ENCODE measurements at places on chromosomes 16 and 17.

- DNase-seq: no peak
These were observed 62.1 kb downstream of the CDYL2 start for GRCh38 chr16:80742331-80742730.

DNA sequence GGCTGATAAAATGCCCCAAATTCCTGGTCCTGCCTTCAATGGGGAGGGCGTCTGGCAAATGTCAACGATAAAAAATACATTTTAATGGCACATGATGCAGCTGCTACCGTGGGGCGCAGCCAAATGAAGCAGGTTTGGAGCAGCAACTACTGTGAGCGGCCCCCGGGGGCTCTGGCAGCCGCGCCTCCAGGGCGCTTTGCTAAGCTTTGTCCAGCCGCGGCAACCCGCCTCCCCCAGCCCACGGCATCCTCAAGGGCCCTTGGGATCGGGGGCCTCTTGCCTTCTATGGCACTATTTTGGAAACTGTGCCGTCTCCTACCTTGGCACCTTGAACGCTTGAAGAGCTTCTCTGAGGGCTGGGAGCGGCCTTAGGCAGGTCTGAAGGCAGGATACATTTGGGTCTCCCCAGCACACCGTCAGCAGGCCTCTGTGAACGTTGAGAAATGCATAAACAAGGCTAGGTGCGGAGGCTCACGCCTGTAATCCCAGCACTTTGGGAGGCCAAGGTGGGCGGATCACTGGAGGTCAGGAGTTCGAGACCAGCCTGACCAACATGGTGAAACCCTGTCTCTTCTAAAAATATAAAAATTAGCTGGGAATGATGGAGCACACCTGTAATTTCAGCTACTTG lies 25.1 kb downstream of the TBX4 start:
- DNase-seq: no peak

- no peak for DNase-seq
These were observed 3.1 kb upstream of the MRPS34 start for GRCh38 chr16:1775846-1776671.

DNA sequence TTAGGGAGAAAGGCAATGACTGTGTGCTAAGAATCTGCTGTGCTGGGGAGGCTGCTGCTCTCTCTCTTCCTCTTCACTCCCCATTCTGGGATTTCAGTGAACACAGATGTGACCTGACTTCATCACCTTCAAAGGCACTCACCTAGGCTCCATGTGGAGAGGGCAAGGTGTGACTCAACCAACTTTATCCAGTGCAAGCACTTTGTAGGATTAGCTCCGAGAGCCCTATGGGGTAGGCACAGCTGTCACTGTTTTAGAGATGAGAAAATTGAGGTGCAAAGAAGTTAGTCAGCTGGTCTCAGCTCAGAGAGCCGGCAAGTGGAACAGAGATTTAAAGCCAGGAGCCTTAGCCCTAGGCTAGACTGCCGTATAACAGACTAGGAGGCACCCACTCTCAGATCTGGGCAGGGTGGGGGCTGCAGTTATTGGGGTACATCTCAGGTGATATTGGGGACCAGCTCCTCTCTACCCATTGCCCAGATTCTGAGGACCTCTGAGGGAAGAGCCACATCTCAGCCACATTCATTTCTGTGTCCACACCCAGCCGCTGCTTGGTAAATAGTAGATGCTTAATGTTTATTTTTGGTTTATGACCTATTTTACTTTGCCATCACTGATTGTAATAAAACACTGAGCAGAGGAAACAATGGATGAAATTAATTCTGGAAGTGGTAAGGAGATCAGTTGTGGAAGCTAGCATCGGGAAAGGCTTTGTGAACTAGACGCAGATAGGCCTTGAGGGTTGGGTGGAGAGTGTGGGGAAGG lies 138.8 kb downstream of the CCDC182 start:
- DNase-seq: no peak

DNA sequence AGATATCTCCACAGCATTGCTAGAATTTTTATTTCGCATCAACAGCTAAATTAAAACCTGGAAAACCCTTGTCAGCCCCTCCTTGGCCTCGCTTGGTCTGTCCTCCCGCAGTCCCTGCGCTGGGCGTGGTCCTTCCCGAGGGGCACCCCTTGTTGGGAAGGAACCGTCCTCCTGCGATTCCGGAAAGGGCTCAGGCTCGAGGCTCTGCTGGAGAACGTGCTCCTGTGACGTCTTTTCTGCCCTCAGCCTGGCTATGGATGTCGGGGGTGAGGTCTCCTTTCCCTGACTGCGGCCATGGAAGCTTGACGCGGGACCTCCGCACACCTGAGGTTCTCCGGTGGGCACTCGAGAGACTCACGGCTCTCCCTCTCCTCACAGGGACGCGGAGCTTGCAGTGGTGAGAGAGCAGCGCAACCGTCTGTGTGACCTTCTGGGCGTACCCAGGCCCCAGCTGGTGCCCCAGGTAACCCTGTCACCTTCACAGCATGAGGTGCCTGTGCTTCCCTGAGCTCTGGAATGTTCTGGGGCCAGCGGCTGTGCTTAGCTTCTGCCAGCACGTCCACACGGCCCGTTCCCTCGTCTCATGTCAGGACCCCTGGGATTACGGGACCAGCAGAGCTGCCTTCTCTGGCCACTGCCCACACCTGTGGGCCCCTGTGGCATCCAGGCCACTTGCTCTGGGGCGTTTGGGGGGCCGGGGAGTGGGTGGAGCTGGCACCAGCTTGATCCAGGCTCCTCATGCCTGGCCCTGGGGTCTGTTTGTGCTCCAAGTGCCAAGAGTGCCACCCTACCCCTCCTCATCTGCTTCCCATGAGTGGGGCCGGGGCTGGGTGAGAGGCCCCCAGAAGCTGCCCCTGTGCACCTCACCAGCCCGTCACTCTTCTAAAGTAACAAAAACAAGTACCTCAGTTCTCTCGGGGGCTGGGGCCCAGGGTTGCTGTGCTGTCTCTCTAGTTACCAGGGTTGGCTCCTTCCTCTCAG lies 101.5 kb upstream of the ZNF750 start:
- no peak for DNase-seq

- DNase-seq: no peak
These were observed 99.7 kb upstream of the CDH8 start for GRCh38 chr16:62135911-62136310.

GRCh38 chr16:3610698-3611145 lies 684 bp downstream of the SLX4 start:
- DNase-seq: no peak

DNA sequence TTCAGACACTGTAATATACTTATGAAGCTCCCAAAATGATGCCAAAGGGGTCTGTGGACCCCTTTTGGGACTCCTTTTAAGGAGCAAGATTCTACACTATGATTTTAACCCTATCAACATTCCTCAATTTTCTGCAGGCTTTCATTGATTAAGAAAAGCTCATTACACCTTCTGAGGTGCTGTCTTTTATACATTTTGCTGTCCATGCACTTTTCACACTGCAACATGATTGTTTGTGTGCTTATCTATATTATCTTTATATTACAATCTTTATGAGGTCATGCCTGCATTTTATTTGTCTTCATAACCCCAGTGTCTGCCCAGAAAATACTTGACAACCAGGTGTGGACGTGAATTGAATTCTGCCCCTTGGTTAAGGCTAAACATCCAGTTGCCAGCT lies 482.6 kb upstream of the ZFHX3 start:
- DNase-seq: no peak

DNA sequence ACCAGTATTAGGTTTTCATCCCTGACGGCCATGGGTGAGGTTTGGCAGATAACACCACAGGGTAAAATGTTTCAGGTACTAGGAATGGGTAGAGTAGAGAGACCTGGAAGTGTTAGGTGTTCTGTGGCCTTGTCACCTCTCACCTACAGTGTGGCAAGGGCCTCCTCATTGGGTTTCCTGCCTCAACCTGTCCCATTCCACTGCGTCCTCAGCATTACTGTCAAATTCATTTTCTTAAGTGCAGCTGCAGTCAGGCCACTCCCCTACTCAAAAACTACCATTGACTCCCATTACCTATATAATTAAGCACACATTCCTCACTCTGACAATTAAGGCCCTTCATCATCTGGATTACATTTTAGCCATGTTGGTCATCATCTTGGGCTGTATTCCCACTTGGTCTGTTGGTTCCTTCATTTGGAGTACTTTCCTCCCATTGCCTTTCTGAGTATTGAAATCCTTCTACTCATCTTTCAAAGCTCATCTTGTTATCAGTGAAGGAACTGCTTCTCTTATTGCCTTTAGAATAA lies 64.5 kb downstream of the NUP88 start:
- DNase-seq: no peak

DNA sequence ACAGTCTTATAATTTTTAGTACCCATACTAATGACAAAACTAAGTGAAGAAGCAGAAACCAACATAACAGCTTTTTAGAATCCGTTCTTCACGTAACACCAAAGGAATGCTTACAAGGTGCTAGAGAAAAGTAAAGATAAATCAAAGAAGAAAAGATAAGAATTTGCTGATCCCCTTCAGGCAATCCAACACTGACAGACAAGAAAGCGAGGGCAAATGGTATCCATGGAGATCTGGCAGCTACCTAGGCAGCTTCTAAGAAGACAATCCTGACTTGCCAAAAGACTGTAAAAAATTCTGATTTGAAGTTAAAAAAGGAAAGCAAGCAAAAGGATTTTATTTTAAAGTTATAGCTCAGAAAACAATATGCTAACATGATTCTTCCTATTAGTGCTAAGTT lies 14.6 kb downstream of the BBS2 start:
- no peak for DNase-seq

DNA sequence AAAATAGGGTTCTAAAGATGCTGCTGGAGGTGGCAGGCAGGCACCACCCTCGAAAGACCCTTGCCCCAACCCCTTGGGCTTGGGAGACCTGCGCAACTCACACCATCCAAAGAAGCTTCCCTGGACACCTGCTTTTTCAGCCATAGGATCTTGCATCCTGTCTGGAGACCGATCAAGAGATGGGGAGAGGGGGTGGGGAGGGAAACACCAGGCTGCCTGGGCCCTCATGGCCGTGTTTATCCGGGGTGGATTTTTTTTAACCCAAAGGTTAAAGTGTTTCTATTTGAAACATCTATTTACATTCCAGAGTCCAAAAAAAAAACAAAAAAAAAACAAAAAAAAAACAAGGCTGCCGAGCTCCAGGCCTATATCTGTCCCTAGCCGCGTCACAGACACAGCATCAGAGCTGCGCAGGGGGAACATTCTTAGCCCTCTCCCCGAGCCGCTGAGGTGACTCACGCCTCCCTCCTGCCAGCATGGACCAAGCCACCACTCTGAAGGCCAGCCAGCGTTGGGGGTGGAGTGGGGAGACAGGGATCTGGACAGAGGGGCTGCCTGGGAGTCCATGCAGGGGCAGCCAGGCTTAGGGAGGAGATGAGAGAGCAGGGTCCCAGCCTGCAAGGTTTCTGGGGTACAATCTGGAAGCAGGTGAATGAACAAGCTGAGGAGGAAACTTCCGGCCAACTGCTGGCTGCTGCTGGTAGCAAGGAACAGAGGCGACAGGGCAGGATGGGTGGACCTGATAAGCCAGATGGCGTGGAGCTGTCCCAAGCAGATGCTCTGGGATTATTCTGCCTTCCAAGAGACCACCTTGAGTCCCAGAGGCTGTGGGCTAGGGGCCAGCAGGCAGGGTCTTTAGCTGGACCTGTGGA lies 14.8 kb downstream of the HDAC5 start:
- DNase-seq: no peak

DNA sequence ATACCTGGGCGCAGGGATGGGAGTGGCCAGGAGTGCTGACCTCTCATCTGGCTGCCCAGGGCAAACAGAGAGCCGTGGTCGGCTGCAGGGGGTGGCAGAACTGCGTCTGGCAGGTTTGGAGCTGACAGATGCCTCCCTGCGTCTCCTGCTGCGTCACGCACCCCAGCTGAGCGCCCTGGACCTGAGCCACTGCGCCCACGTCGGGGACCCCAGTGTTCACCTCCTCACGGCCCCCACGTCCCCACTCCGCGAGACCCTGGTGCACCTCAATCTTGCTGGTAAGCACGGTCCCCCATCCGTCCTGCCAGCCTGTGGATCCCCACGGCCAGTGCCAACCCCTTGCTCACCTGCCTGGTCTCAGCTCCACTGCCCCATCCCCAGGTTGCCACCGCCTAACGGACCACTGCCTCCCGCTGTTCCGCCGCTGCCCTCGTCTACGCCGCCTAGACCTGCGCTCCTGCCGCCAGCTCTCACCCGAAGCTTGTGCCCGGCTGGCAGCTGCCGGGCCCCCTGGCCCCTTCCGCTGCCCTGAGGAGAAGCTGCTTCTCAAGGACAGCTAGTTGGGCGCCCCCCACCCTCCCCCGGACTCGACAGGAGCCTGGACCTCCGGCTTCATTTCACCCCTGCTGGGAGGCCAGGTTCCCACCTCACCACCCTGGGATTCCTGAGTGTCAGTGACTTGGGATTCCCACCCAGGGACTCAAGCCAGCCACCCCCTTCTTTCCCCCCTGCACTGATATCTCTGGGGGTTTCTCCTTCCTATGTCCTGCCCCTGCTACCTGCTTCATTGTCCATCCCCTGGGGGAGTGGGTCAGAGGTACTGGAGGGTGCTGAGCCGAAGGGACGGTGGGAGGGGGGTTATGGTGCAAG lies 2.0 kb upstream of the ORAI3 start:
- no peak for DNase-seq

- DNase-seq: no peak
These were observed 36.6 kb upstream of the EMP2 start for GRCh38 chr16:10616756-10617640.

- peak; percentile 27 for DNase-seq
These were observed 49.8 kb upstream of the BAHCC1 start for GRCh38 chr17:81345228-81346089.

All from activated CD8-positive, alpha-beta memory T cell treated with anti-CD3 and anti-CD28 coated beads for 1 hour (primary cell).